ENCODE measurements at places on chromosomes 4 and X.

GRCh38 chrX:38332505-38332904 is 5.2 kb upstream of the RPGR start:
- no peak for DNase-seq

- peak; percentile 13 for DNase-seq
Measured at GRCh38 chr4:93897559-93897958, 69.0 kb downstream of the ATOH1 start.

GRCh38 chrX:101411984-101412383 is 4.0 kb downstream of the HNRNPH2 start:
- no peak for DNase-seq

GRCh38 chr4:173381610-173382009 is 10.9 kb downstream of the SAP30 start:
- DNase-seq = no peak

- peak; percentile 21 for DNase-seq
Measured at GRCh38 chr4:81378386-81378785, 93.3 kb downstream of the RASGEF1B start.

- no peak for DNase-seq
Measured at GRCh38 chr4:18686338-18687037, 664.9 kb upstream of the LCORL start.

DNA sequence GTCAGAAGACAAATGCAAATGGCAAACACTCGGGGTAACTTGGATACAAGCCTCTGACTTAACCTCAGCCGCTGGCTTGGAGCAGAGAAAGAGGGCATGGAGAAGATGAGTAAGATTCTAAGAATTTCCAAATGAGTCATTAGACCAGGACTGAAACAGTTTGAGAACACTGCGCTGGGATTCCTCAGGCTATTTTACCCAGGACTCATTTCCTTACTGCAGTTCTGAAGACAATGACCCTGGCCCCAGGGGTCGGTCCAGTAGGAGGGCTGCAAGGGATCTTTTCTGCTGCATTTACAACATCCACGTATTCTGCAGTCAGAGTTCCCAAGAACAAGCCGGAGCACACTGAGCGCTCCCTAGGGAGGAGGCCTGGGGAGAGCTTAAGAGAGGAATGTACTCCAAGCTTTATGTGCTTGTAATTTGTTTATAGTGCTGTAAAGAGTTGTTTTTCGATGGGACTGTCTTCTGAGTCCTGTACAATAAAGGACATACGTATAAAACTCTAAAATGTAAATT is 27.3 kb upstream of the SORBS2 start:
- DNase-seq = peak; percentile 95

GRCh38 chrX:65532016-65532415 is 2.6 kb downstream of the LAS1L start:
- no peak for DNase-seq

All from adipocyte (in vitro differentiated cells).